Osteoblast (primary cell): ENCODE measurements at places on chromosomes 11 and 22.

DNA sequence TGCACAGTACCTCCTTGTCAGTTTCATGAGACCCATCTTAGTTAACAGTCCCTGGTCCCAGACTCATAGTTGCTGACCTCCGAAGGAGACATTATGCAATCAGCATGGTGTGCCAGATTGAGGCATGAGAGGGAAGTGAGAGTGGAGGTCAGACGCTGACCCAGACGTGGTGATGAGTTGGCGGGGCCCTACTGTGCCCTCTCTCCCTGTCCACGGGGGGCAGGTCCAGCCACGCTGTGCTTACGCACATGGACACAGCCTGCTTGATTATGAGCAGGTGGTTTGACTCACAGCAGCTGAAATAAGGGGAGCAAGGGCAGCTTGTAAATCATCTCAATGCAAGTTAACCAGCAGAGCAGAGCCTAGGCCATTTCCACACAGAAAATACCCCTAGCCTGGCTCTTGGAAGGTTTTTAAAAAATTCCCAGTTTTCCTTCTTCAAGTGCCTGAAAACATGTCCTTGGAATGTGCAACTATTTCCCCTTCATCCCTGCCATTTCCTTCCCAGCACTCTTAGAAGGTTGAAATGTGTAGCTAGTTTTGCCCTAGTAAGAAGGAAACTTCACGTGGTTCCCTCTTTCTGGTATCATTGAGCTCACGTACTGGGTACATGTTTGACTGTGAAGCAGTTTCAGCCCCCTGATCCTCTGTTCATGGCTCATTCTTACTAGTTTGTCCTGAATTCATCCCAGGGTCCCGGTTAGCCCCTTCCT is 122.6 kb upstream of the SORL1-AS1 start:
- no peaks in the 10 kb centered on the region for H3K4me1 ChIP-seq
- no peak overlapping the region for H3K4me3 ChIP-seq
- H3K36me3 ChIP-seq, result no peaks in the 10 kb centered on the region

DNA sequence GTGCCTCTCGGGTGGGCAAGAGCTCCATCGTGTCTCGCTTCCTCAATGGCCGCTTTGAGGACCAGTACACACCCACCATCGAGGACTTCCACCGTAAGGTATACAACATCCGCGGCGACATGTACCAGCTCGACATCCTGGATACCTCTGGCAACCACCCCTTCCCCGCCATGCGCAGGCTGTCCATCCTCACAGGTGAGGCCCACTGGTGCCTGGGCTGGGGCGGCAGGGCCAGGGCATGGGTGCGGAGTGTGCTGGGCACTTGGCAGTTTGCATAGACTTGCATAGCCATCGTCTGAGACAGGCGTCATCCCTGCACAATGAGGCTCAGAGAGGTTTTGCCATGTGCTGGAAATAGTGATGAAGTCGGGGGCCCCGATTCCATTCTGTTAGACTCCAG is 6.3 kb downstream of the RASD2 start:
- H3K27me3 ChIP-seq, result peaks cover 3% of the 10 kb centered on the region
- H3K36me3 ChIP-seq, result no peaks in the 10 kb centered on the region
- no peak overlapping the region for H3K4me3 ChIP-seq
- H3K27ac ChIP-seq, result no peak overlapping the region
- peaks cover 13% of the 10 kb centered on the region for H3K4me1 ChIP-seq

GRCh38 chr11:131696690-131697089 is 326.3 kb downstream of the NTM start:
- H3K27ac ChIP-seq, result no peak overlapping the region
- no peaks in the 10 kb centered on the region for H3K36me3 ChIP-seq
- H3K4me3 ChIP-seq, result no peak overlapping the region
- peaks cover 4% of the 10 kb centered on the region for H3K4me1 ChIP-seq
- DNase-seq, result peak; percentile 15

DNA sequence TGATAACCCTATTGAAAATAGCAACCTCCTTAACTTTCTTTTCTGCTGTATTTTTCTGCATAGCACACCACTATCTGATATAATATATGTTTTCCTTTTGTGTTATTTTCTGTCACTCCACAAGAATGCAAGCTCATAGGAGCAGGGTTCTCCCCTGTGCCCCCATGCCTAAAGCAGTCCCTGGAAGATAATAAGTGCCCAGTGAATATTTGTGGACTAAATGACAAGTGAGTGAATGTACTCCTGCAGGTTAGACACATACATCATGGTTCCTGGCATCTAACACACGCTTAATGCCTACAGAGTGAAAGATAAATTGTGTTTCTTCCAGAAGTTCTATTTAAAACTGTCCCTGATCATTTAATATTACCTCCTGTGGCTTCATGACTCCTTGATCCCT is 23.9 kb upstream of the OR9Q2 start:
- H3K4me3 ChIP-seq, result no peak overlapping the region
- no peaks in the 10 kb centered on the region for H3K4me1 ChIP-seq
- H3K27me3 ChIP-seq, result no peaks in the 10 kb centered on the region
- H3K27ac ChIP-seq, result no peak overlapping the region
- H3K36me3 ChIP-seq, result no peaks in the 10 kb centered on the region
- no peak for DNase-seq

DNA sequence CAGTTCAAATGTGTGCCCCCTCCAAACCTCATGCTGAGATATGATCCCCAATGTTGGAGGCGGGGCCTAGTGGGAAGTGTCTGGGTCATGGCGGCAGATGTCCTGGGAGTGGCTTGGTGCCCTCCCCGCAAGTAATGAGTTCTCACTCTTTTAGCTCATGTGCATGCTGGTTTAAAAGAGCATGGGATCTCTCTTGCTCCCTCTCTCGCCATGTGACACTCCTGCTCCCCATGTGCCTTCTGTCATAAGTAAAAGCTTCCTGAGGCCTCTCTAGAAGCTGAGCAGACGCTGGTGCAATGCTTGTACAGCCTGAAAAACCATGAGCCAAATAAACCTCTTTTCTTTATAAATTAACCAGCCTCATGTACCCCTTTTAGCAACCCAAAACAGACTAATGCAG is 98.8 kb downstream of the SGSM3 start:
- no peak overlapping the region for H3K27ac ChIP-seq
- H3K4me1 ChIP-seq, result no peaks in the 10 kb centered on the region
- H3K36me3 ChIP-seq, result no peaks in the 10 kb centered on the region
- no peaks in the 10 kb centered on the region for H3K27me3 ChIP-seq
- H3K4me3 ChIP-seq, result no peak overlapping the region

- no peak overlapping the region for H3K4me3 ChIP-seq
- H3K27ac ChIP-seq, result no peak overlapping the region
- peaks cover 18% of the 10 kb centered on the region for H3K36me3 ChIP-seq
Measured at GRCh38 chr11:9849389-9849788, 185.5 kb downstream of the SWAP70 start.

DNA sequence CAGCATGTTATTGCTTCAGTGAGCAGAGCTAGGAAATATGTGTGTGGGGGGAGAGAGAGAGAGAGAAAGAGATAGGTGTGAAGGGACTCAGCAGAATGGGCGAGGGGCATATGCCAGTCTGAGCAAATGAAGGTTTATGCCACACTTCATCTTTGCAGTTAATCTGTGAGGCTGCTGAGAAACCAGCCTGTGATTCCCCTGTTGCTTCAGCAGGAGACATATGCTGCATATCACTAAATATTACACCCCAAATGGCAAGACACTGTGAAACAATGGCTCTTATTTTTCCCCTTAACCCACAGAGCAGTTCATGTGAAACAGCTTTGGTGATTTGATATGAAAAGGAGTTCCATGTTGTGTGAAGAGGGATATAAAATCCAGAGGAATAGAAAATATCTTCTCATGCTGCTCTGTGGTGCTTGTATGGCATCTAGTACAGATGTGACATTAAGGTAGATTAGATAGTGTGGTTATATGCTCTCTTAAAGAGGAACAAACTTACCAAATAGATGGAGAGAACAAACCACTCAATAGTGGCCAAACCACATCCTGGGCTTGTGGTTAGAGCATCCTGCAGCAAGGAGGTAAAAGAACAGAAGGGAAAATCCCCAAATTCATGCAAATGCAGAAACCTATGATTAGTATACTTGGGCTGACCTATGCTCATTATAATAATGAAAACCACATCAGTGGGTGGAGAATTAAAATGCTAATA is 864.2 kb downstream of the FAM181B start:
- no peak overlapping the region for H3K27ac ChIP-seq
- H3K4me3 ChIP-seq, result no peak overlapping the region

DNA sequence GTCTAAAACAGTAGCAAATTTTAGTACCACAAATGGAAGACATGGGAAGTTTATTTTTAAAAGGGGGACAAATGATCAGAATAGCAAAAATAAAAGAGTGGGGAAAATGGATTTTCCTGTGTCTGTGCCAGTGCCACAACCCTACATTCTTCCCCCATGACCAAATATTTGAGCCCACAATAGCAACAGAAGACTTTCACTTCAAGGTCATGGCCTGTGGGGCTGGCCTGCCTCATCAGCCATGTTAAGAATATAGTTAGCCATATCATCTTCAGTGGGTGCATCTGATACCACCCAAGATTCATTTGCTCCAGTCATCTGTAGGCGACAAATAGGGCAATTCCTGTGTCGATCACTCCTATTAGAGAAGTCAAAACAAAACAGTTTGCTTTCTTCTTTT is 26.3 kb downstream of the RNF141 start:
- H3K27ac ChIP-seq, result peak overlapping the region; percentile 11
- H3K27me3 ChIP-seq, result no peaks in the 10 kb centered on the region
- no peak for DNase-seq
- H3K4me3 ChIP-seq, result no peak overlapping the region

DNA sequence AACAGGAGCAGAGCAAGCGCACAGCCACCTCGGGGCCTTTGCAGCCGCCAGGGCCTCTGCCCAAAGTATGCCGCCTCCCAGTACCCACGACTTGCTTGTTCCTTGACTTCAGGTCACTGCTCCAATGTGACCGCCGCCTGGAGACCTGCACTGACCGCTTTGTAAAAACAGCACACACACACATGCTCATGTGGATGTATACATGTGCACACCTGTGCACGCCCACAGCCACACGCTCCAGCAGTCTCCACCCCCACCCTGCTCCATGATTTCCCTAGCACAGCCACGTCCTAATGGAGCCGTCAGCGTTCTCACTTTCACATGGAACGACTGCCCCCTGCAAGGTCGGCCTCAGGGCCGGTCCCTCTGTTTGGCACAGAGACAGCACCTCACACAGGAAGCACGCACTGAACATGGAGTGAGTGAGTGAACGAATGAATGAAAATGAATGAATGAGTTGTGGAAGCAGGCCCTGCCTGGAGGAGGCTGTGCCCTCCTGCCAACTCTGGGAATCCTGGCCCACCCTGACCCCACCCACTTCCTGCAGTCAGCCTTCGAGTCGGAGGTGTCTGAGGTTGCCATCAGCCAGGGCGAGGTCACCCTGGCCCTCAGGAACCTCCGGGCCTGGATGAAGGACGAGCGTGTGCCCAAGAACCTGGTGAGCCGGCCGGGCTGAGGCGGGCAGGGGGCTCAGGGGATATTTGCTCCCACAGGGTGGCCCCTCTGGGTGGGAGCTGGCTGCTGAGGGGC is 8.0 kb downstream of the ALDH3B1 start:
- no peak for DNase-seq
- peaks cover 12% of the 10 kb centered on the region for H3K36me3 ChIP-seq
- no peak overlapping the region for H3K4me3 ChIP-seq
- H3K4me1 ChIP-seq, result peaks cover 22% of the 10 kb centered on the region
- H3K27ac ChIP-seq, result no peak overlapping the region

DNA sequence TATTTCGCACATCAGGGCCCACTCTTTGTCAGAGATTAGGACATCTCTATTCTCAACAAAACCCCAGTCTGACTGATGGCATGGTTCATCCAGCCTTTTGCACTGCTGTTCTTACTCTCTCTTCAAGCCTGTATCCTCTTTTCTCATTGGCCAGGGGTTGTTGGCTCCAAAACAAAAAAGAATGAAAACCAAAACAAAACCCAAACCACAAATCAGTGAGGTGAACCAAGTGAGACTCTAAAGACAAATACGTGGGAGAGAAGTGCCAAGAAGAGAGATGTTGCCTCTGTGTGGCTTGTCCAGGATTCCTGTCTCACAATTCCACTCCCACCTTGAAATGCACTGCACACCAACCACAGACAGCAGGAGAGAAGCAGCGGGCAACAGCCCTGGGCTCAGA is 278.9 kb upstream of the NARS2 start:
- no peak overlapping the region for H3K4me3 ChIP-seq
- no peak for DNase-seq
- H3K27me3 ChIP-seq, result no peaks in the 10 kb centered on the region
- H3K4me1 ChIP-seq, result no peaks in the 10 kb centered on the region
- no peaks in the 10 kb centered on the region for H3K36me3 ChIP-seq
- no peak overlapping the region for H3K27ac ChIP-seq

GRCh38 chr11:113628912-113629311 is 77.2 kb downstream of the TMPRSS5 start:
- DNase-seq, result no peak
- peaks cover 22% of the 10 kb centered on the region for H3K4me1 ChIP-seq
- H3K4me3 ChIP-seq, result no peak overlapping the region
- H3K36me3 ChIP-seq, result no peaks in the 10 kb centered on the region

DNA sequence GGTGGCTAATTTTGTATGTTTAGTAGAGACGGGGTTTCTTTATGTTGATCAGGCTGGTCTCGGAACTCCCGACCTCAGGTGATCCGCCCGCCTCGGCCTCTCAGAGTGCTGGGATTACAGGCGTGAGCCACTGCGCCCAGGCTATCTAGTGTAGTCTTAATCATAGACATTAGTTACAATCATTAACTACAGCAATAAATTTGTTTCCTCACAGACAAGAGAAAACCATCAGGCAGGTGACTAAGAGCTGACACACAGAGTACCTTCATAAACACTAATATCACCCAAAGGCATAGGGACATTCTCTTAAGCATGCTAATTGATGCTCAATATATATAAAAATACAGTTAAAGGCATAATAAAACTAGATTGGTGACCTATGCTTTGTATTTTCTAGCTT is 19.4 kb downstream of the SDHD start:
- DNase-seq, result no peak
- H3K4me3 ChIP-seq, result no peak overlapping the region
- H3K27ac ChIP-seq, result no peak overlapping the region
- no peaks in the 10 kb centered on the region for H3K27me3 ChIP-seq
- H3K4me1 ChIP-seq, result no peaks in the 10 kb centered on the region

DNA sequence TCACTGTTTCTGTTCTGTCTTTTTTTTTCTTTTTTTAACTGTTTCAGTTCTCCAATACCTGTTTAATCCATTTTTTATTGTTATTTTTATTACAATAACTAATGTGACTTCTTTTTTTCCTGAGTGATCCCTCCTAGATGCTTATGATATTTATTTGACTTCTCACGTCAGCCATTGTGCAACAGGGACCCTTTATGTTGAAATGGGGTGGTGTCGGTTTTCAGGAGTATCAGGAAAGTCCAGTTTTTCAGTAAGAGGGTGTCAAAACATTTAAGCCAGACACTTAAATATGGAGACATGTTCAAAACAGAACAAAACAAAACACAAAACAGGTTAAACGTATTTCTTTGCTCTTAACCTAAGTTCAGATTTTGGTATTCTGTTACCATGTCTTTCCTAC is 418.8 kb downstream of the DYNC2H1 start:
- no peak overlapping the region for H3K27ac ChIP-seq
- H3K27me3 ChIP-seq, result no peaks in the 10 kb centered on the region
- no peak overlapping the region for H3K4me3 ChIP-seq
- H3K36me3 ChIP-seq, result no peaks in the 10 kb centered on the region
- no peak for DNase-seq

GRCh38 chr11:77127235-77127911 is 673 bp upstream of the MYO7A start:
- H3K27ac ChIP-seq, result no peak overlapping the region
- H3K4me1 ChIP-seq, result peaks cover 11% of the 10 kb centered on the region
- H3K4me3 ChIP-seq, result peak overlapping the region; percentile 69
- H3K36me3 ChIP-seq, result peaks cover 4% of the 10 kb centered on the region
- DNase-seq, result peak; percentile 97
